SJSA1 (cell line): ENCODE measurements at places on chromosomes 4 and X. TPM values are rescaled to one million over a fixed set of nuclear protein-coding genes. Genes with fewer than 3 reads are reported as not detected.
A peak's percentile ranks its signal among the peaks of the same experiment; 100 is the strongest.

DNA sequence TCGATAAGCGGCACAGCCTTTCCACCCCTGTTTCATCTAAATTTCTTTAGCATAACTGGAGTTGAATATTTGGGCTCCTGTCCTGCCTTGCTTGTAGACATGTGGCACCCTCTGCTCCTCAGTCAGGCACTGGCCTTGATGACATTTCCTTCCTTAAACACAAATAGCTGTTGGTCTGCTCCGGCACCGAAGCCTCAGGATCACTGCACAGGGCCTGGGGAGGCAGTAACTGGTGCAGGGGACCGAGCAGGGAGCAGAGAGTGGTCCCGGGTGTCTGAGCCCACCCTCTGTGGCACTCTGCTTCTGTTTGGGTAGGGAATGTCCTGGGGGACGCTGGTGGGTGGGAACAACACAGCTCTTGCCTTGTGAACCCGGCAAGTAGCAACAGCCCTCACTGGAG, 13.6 kb downstream of the RGS12 start:
- no peak overlapping the region for H3K4me3 ChIP-seq
- no peaks in the 10 kb centered on the region for H3K36me3 ChIP-seq
- H3K27me3 ChIP-seq: no peaks in the 10 kb centered on the region
- H3K4me1 ChIP-seq: peaks cover 41% of the 10 kb centered on the region
- no peak for DNase-seq
- H3K27ac ChIP-seq: peak overlapping the region; percentile 71; the same call in 1 of the 2 replicates

DNA sequence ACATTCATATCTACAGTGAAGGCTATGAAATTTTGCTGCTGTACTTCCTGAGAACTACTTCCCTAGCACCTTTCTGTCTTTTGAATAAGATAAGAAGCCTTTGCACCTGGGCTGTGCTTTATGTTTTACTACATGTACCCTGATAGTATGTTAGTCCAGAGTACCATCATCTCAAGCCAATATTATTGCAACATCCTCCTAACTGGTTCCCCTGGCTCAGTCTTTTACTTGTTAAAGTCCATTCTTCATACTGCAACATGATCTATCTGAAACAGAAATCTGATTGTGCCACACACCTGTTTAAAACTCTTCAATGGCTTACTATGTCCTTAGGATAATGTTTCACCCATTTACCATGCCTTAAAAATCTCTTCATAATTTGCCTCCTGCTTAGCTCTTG, 102.3 kb downstream of the AGTR2 start:
- no peak for DNase-seq
- H3K27me3 ChIP-seq: no peaks in the 10 kb centered on the region
- H3K27ac ChIP-seq: peak overlapping the region; percentile 98
- H3K4me3 ChIP-seq: no peak overlapping the region
- H3K4me1 ChIP-seq: peaks cover 44% of the 10 kb centered on the region

DNA sequence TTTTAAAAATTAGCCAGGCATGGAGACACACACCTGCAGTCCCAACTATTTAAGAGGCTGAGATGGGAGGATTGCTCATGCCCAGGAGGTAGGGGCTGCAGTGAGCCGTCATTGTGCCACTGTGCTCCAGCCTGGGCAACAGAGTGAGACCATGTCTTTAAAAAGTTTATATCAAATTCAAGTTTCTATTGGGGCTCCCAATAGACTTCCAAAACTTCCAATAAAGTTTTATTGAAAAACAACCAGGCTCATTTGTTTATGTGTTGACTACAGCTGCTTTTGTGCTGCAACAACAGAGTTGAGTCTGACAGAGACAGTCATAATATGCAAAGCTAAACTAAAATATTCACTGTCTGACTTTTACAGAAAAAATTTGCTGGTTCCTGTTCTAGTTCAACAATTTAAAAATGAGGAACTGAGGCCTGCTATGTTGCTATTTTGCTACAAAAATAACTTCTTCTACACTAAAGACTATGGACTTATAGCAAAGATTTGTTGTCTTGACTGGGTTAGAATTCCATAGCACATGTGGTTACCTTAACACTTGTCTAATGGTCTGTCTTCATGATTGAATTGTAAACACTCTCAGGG, 63.3 kb upstream of the RELL1 start:
- H3K27ac ChIP-seq: no peak overlapping the region
- no peaks in the 10 kb centered on the region for H3K36me3 ChIP-seq
- no peaks in the 10 kb centered on the region for H3K27me3 ChIP-seq
- no peak for DNase-seq
- no peaks in the 10 kb centered on the region for H3K4me1 ChIP-seq
- no peak overlapping the region for H3K4me3 ChIP-seq

GRCh38 chr4:24103434-24104157, 213.7 kb upstream of the PPARGC1A start:
- H3K27ac ChIP-seq: peak overlapping the region; percentile 51; the same call in 1 of the 2 replicates
- H3K4me3 ChIP-seq: no peak overlapping the region
- DNase-seq: no peak
- H3K4me1 ChIP-seq: peaks cover 28% of the 10 kb centered on the region

- no peaks in the 10 kb centered on the region for H3K36me3 ChIP-seq
- H3K27me3 ChIP-seq: no peaks in the 10 kb centered on the region
- no peak for DNase-seq
- no peak overlapping the region for H3K4me3 ChIP-seq
- H3K27ac ChIP-seq: no peak overlapping the region
These were observed 1186.8 kb downstream of the TECRL start for GRCh38 chr4:63222466-63222865.

DNA sequence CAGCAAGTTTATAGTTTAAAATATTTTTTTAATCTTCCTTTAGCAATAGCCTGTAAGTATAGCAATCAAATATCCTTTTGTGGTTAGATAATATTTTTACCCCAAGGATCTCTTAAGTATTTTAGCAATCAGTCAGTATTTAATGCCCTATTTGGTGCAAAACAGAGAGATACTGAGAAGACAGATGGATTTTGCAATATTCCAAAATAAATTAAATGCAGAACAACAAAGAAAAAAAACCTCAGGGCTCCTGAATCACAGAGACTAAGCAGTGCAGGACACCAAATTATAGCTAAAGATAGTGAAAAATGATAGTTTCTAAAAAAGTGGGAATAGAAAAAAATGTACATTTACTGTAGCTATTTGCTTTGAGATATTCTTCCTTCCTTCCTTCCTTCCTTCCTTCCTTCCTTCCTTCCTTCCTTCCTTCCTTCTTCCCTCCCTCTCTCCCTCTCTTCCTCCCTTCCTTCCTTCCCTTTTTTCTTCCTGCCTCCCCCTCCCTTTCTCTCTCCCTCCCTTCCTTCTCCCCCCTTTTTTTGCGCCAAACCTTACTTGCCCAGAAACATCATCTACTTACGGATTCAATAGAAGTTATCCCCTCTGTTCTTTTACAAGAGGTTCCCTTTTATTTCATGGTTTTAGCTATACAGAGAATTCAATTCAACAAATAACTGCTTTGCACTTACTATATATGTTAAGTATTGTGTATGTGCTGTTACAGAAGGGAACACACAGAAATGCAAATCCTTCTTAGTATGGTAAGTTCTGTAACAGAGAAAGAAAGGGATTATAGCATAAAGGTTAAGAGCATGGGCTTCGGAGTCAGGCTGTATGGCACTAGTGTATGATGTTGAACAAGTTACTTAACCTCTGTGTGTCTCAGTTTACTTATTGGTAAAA, 219.0 kb downstream of the CPE start:
- no peaks in the 10 kb centered on the region for H3K4me1 ChIP-seq
- H3K27ac ChIP-seq: no peak overlapping the region
- no peak overlapping the region for H3K4me3 ChIP-seq
- DNase-seq: no peak
- no peaks in the 10 kb centered on the region for H3K36me3 ChIP-seq
- H3K27me3 ChIP-seq: no peaks in the 10 kb centered on the region

DNA sequence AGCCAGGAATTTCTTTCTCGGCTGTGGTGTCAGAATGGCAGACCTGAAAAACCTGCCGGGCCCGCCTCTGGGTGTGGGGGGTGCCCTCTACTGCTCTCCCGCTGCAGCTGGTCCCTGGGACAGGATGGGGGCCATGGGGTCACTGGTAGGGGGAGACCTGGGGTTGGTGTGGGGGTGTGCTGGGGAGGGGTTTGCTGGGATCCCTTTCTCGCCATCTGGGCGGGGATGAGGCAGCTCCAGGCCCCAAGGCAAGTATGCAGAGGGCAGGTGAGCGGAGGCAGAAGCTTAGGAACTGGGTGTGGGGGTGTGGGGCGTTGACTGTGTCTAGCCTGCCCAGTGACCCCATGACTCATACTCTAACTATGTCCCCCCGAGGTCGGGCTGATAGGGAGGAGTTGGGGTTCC, 884 bp downstream of the CCDC120 start:
- H3K27ac ChIP-seq: no peak overlapping the region
- no peak overlapping the region for H3K4me3 ChIP-seq
- no peaks in the 10 kb centered on the region for H3K4me1 ChIP-seq

The ADRA2C gene
- total RNA-seq: not detected in 2 replicates

DNA sequence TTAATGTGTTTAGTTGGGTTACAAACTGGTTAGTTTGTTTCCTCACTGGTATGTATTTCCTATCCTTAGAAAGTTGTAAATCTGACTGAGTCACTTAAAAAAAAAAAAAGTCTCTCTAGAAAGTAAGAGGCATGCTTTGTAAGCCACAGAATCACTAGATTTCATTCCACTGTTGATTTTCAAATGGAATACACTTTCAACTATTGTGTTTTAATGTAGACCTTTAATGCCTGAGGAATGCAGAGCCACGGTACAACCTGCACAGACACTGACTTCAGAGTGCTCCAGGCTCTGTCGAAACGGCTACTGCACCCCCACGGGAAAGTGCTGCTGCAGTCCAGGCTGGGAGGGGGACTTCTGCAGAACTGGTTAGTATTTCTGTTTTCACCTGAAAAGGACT, 88.6 kb downstream of the HHIP start:
- H3K36me3 ChIP-seq: no peaks in the 10 kb centered on the region
- peak; percentile 80 for DNase-seq
- peak overlapping the region; percentile 71 for H3K27ac ChIP-seq
- H3K27me3 ChIP-seq: no peaks in the 10 kb centered on the region

- DNase-seq: no peak
- H3K4me3 ChIP-seq: no peak overlapping the region
- peaks cover 5% of the 10 kb centered on the region; the same call in 1 of the 2 replicates for H3K27me3 ChIP-seq
- H3K36me3 ChIP-seq: no peaks in the 10 kb centered on the region
- H3K27ac ChIP-seq: no peak overlapping the region
These were observed 26.2 kb upstream of the SCRG1 start for GRCh38 chr4:173424899-173425805.

GRCh38 chrX:39760930-39761329, 336.8 kb downstream of the BCOR start:
- H3K27me3 ChIP-seq: no peaks in the 10 kb centered on the region
- no peak overlapping the region for H3K4me3 ChIP-seq
- no peak for DNase-seq
- H3K27ac ChIP-seq: no peak overlapping the region
- no peaks in the 10 kb centered on the region for H3K36me3 ChIP-seq

DNA sequence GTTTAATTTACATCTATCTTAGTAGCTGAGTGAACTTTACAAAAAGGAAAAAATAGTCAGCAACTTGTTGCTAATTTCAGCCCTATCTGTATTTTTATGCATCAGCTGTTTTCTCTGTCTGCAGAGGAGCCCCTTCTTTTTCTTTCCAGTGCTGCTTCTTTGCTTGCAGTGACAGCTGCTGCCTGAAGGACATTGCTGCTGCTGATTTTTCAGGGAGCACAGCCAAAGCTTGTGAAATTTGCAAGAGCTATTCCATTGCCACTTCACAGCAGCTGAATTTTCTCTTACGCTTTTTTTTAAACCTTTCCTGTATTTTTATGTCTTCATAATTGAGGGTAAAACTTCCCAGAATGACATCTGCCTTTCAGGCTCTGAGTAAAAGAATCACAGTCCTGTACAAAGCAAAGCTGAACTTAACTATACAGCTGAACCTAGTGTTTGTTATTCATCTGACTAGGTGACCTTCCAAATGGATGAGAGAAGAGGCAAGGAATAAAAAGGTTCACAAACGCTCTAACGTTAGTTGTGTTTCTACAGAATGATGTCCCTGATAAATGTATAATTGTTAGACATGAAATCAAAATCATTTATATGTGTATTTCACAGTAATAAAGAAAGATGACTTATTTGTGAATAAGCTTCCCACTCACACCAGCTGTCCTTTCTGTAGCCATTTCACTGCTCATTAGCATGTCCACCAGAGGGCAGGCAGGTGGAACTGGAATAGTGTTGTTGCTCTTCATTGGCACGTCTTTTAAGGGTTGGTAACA, 541.4 kb downstream of the ADGRL3 start:
- H3K27ac ChIP-seq: no peak overlapping the region
- no peak overlapping the region for H3K4me3 ChIP-seq
- H3K4me1 ChIP-seq: no peaks in the 10 kb centered on the region
- H3K36me3 ChIP-seq: no peaks in the 10 kb centered on the region
- no peak for DNase-seq

- no peaks in the 10 kb centered on the region for H3K4me1 ChIP-seq
- no peak overlapping the region for H3K4me3 ChIP-seq
- no peak overlapping the region for H3K27ac ChIP-seq
These were observed 65.7 kb upstream of the CAMK2D start for GRCh38 chr4:113827285-113827684.

The RAB40A gene
- total RNA-seq: 0.11 and 0.19 TPM in 2 replicates

The SPATA4 gene
- not detected in 2 replicates for total RNA-seq

The LONRF3 gene
- total RNA-seq: 0.06 and 1.1 TPM in 2 replicates

GRCh38 chr4:4323705-4324534, 33.9 kb downstream of the ZBTB49 start:
- DNase-seq: no peak
- H3K4me3 ChIP-seq: no peak overlapping the region
- no peak overlapping the region for H3K27ac ChIP-seq

GRCh38 chrX:68666580-68666979, 19.1 kb downstream of the STARD8 start:
- no peak overlapping the region for H3K4me3 ChIP-seq
- no peaks in the 10 kb centered on the region for H3K27me3 ChIP-seq
- no peak for DNase-seq
- H3K4me1 ChIP-seq: no peaks in the 10 kb centered on the region
- H3K36me3 ChIP-seq: no peaks in the 10 kb centered on the region
- no peak overlapping the region for H3K27ac ChIP-seq

The CD38 gene
- total RNA-seq: 0.05 TPM in 1 of 2 replicates, not detected in the other

The DMD gene
- total RNA-seq: 6.8 and 8.9 TPM in 2 replicates

DNA sequence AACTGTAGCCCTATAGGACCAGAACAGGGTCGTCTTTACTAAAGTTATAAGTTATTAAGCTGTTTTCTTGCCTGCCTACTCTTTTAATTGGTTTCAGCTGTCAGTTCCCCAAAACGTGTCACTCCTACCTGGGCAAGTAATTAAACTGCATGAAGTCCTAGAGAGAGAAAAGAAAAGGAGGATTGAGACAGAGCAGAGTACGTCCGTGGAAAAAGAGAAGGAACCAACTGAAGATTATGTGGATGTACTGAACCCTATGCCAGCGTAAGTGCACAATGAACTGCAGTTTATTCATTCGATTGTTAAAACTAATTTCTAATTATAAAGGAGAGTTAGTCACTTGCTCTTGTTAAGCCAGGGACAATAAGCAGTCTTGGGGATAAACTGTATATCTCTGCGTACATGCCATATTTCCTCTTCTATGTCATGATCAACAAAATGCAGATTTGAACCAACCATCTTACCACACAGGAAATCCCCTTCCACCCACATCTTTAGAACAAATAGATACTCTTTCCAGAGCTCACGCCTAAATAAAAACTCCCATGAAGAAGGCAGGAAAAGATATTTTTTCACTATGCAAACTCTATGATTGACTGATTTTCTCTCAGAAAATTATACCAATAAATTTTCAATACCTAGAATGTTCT, 22.8 kb downstream of the STAP1 start:
- no peaks in the 10 kb centered on the region for H3K4me1 ChIP-seq
- no peak overlapping the region for H3K4me3 ChIP-seq
- no peak overlapping the region for H3K27ac ChIP-seq
- no peaks in the 10 kb centered on the region for H3K36me3 ChIP-seq
- no peak for DNase-seq
